ENCODE measurements at places on chromosomes 1 and 21.

- ATAC-seq: no peak
Observed at GRCh38 chr1:165884009-165884689, 56.7 kb downstream of the UCK2 start.

GRCh38 chr21:39663066-39663465 is 50.3 kb downstream of the B3GALT5 start:
- no peak for ATAC-seq

GRCh38 chr1:84245563-84245962 is 55.9 kb upstream of the SAMD13 start:
- no peak for ATAC-seq

GRCh38 chr1:56025942-56026341 is 553.4 kb downstream of the PLPP3 start:
- ATAC-seq: no peak

GRCh38 chr1:205692423-205692822 is 12.1 kb upstream of the SLC45A3 start:
- no peak for ATAC-seq

DNA sequence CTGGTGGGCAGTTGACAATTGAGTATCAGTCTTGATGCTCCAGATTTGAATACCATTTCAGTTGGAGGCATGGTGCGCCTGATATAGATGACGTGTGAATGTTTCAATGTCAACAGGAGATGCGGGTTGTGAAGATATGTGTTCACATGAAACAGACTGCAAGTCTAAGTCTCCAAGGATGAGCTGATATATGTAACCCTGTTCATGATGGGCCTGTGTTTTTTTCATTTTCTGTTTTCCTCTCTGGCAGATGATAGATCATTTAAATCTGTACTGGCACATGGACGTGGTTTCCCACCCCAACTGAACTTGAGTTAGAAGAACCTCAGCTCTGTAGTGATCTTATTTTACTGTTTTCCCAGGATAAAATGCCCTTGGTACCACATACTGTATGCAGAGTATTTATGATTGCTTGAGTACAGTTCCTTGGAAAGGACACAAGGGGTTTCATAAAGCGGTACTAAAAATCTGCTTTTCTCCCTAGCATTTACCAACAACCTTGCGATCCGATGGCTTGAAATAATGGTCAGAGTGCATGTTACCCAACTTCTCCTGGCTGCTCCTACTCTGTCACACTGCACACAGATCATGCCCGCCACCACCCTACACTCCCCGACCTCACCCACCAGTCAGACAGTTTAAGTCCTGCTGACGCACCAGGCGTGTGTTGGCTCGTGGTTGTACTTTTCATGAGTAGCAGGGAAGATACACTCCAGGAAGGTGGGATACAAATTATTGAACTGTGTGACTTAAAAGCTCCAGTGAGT is 131.1 kb downstream of the NFIA start:
- ATAC-seq: no peak

DNA sequence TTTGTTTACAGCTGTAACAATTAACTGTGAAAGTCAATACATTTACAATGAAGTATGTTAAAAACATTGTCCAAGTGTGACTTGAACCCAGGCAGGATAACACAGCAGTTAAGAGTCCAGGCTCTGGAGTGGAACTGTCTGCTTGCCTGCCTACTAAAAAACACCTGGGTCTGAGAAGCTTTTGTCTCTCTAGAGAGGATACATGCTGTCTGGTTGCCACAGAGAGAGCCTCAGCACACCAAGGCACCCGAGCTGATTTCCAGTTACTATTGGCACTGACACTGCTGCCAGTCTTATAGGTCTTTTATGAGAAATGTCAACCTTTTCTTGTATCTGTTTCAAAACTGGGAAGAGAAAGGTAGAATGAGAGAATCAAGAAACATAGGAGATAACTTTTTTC is 20.2 kb upstream of the RALGPS2 start:
- ATAC-seq: no peak

- no peak for ATAC-seq
Observed at GRCh38 chr1:87178441-87178840, 150.2 kb upstream of the LMO4 start.

DNA sequence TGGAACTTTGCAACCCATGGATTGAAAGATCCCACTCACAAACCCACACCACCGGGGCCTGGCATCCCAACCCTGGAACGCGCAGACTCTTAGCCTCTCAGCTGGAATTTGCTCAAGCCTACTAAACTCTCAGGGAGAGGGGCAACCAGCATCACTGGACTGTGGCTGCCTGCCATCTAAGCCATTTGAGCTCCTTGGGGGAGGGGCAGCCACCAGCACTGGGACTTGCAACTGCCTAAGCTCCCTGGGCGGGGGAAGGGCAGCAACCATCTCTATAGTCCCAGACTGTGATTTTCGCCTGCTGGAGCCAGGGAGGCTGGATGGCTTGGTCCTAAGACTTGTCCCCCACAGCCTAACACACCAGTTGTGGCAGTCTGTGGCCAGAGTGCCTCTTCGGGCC is 122.3 kb downstream of the SNX7 start:
- no peak for ATAC-seq

- no peak for ATAC-seq
Observed at GRCh38 chr21:16796776-16797175, 716.1 kb upstream of the CXADR start.

GRCh38 chr1:185289880-185290279 is 27.2 kb downstream of the IVNS1ABP start:
- ATAC-seq: no peak

GRCh38 chr21:31372471-31372765 is 28.4 kb upstream of the TIAM1 start:
- no peak for ATAC-seq

GRCh38 chr1:214467078-214467585 is 84.3 kb downstream of the PTPN14 start:
- no peak for ATAC-seq

DNA sequence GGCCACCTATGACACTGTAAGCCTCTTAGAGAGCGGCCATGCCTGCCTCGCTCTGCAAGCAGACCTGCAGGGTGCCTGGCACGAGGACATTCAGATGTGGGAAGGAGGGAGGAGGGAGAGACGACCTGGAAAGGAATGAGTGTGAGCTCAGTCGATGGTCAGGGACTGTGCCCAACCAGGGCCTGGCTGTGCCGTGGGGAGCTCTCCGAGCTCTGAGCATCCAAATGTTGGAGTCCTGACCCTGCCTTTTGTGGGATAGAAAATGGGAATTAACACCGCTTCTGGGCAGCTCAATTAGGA is 7.3 kb downstream of the CSTB start:
- no peak for ATAC-seq

- ATAC-seq: no peak
Observed at GRCh38 chr1:92987462-92987861, 26.2 kb upstream of the DIPK1A start.

DNA sequence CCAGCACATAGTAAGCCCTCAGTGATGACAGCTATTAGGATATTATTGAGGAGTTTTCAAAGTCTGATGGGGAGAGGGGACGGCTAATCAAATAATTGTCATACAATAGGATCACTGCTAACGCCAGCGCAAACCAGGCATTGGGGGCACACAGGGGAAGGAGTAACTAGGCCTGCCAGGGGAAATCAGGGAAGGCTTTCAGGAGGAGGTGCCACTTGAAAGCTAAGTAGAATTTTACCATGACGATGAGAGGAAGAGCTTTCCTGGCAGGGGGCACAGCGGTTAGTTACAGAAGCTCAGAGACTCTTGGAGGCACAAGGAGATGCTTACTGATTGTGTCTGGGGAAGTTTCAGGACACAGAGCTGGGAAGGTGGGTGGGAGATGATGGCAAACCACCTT is 47.2 kb upstream of the LAPTM5 start:
- no peak for ATAC-seq

GRCh38 chr1:119954476-119955422 is 58.4 kb upstream of the ADAM30 start:
- no peak for ATAC-seq

- ATAC-seq: no peak
Observed at GRCh38 chr1:111541721-111542120, 38.3 kb upstream of the ADORA3 start.

GRCh38 chr1:219784660-219785381 is 143.5 kb downstream of the SLC30A10 start:
- ATAC-seq: no peak

- no peak for ATAC-seq
Observed at GRCh38 chr1:113990530-113990929, 11.3 kb downstream of the OLFML3 start.

GRCh38 chr1:78048446-78048845 is 2.7 kb downstream of the GIPC2 start:
- ATAC-seq: no peak

DNA sequence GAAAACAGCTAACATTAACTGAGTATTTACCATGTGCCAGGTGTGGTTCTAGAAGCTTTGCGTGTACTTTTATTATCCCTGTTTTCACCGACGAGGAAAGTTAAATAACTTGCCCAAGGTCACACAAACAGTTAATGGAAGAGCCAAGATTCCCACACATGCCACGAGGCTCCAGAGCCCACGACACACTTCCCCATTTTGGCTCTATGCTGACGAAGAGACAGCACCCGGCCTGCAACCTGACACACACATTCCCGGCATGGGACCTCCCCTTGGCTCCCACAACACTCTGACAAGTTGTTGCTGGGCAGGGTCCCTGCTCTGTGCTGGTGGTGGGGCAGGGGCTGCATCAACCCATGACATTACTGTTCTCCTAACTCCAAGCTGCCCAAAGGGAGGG is 52.8 kb downstream of the RAP1GAP start:
- no peak for ATAC-seq

DNA sequence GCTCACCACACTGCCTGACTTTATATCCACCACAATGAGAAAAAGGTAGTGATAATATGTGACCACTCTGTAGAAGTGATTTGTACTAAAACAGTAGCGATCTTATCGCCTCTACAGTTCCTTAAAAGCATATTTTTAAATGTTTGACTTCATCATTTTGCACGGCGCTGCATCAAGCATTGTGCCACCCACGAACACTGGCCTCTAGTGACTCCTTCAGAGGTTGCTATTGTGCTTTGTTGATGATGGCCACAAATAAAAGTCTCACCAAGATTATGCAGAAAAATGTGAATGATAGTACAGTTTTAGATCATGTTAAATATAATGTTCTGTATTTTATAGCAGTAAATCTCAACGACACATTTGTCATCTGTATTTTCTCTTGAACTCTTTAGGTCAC is 186.5 kb upstream of the NCAM2 start:
- ATAC-seq: peak; percentile 6

- ATAC-seq: no peak
Observed at GRCh38 chr21:30193201-30193600, 22.7 kb downstream of the CLDN8 start.

DNA sequence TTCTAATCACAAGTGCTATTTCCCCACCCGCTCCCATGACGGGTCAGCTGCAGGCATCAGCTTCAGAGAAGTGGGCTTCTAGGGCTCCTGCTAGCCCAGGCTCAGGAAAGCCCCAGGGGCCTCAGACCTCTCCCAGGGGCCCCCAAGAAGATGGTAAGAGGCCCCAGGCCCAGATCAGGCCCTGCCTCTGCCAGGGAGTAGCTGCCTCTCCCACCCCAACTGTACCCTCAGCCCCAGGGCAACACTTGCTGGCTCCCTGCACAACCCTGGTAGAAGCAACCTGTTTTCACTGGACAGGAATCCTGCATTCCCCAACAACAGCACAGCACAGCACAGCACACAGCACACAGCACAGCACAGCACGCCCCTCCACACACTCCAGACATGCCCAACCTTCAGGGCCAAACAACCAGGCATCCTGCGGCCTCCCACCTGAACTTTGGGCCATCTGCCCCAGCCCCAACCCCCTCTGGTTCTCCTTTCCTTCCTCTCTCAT is 6.5 kb downstream of the BLACAT1 start:
- ATAC-seq: no peak

- ATAC-seq: no peak
Observed at GRCh38 chr1:231953660-231954059, 327.1 kb downstream of the DISC1 start.

DNA sequence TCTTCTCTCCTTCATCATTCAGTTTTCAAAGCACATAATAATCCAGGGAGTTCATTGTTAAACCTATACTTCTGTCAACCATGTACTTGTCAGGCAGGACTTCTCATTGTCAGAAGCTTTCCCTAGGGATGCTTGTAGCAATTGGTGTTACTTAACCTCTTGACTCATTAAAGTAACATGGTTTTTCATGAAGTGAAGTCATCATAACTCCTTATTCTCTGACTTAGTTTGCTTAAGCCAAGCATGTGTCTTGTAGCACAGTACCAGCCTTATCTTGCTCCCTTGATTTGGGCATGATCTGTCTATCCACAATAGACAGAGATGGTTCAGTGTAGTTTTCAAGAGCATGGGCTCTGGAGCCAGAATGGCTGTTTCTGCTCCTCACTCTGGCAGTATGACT is 45.3 kb downstream of the LRIG2 start:
- no peak for ATAC-seq

DNA sequence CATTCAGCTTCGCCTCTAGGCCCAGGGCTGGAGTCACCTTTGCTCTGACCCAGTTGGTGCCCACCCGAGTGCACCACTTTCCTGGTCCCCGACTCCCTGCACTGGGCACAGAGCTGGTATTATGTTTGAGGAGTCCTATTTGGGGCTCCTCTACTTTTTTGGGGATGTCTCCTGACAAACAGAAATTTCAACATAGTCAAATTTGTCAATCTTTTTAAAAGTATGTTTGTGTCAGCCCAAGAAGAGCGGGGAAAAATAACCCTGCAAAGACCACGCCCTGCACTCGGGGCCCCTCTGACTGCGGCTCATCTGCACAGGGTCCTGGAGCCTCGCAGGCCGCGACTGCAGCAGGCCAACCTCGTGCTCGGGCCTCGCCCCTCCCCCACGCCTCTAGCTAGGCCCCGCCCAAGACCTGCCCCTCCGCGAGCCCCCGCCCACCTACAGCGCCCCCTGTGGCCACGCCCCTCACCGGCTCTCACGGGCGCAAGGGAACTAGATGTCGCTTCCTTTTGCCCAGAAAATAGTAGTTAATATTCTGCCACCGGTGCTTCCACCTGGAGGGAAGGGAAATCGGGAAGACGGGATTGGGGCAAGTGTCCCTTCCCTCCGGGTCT is 11.4 kb downstream of the FAM229A start:
- ATAC-seq: peak; percentile 75

DNA sequence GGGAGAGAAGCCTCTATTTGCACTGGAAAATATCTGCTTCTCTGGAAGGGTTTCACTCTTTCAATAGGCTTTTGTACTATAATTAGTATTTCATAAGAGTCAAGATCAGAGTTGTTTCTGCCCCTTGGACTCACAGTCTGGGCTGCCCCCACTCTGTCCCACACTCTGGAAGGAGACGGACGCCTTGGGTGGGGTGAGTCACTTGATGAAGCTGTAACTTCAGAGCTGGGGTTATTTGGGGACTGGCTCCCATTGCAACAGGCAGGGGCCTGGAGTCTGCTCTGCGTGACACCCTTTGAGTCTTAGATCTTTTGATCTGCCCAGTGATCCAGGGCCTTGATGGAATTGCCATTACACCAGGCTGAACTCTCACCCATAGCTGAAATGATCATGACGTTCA is 4.0 kb upstream of the KCNA10 start:
- no peak for ATAC-seq

Data from stimulated activated memory B cell treated with anti-CD40 and anti-IgM and Interleukin-4, amounts not matched to agents 10 μg/mL and 1 μg/mL and 100 μg/mL, for 72 hours (primary cell).